ENCODE measurements at places on chromosomes 5 and 9.

GRCh38 chr5:2750026-2750757 is 1.3 kb downstream of the IRX2 start:
- DNase-seq, result no peak

- no peak for DNase-seq
Observed at GRCh38 chr5:76483881-76484280, 80.8 kb downstream of the IQGAP2 start.

GRCh38 chr9:382383-382782 is 167.7 kb downstream of the DOCK8 start:
- DNase-seq, result no peak

DNA sequence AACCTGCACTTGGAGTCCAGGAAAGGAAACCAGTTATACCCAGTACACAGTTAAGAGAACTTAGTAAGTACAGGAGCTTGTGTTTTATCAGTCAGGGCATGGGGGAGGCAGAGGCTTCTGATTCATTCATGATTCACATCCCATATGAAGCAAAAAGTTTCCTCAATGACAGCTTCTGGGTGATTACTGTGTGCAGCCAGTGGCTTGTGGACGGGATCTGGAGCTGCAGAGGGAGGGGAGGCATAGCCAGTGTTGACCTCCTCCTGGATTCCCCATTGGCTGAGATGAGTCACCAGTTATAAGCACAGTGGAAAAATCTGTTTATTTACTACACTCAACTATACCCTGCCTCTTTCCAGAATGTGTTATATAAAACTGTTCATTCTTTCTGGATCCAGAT is 17.7 kb downstream of the IL31RA start:
- no peak for DNase-seq

DNA sequence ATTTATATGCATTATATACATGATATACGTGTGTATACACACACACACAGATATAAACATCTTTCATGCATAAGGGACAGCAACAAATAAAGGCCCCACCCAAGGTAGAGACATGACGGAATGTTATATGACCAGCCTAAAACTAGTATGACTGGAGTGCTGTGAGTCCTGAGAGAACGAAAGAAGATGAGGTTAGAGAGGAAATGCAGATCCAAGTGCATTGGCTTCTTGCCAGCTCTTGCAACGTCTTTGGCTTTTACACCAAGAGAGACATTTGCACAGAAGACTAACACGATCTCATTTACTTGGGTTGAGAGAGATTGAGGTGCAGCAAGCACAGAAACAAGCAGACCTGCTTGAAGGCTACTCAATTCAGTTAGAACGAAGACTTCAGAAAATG is 23.0 kb downstream of the CDH10 start:
- DNase-seq, result no peak

DNA sequence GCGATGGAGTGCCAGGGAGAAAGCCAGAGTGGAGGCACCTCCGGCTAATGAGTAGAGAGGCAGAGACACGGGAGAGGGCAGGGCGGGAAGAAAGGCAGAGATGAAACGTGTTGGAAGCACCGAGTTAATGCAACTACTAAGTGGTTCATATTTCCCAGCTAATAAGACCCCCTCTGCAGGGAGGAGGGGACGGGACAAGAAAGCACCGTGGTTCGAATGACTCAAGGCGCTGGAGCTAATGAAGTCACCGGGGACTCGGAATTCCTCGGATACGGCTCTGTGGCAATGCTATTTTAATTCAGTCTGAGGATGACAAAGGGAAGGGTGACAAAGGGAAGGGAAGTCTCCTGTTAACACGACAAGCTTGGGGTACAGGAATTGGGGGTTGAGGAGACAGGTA is 54.5 kb upstream of the RAPGEF1 start:
- no peak for DNase-seq

DNA sequence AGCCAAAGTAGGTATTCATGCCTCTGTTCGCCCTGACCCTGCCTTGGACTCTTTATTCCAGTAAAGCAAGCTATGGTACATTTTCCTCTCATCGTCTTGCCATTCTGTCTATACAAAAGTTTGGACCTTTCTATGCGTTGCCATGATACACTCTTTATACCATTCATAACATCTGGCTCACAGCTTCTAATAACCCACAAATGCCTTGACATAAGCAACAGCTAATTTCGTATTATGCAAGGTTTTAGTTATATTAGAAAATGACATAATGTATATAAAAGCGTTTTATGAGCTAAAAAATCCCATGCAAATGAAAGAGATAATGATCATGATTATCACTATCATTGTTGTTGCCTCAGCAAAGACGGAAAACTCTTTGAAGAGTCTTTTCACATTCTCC is 265.7 kb downstream of the TMEM167A start:
- no peak for DNase-seq

- DNase-seq, result no peak
Observed at GRCh38 chr9:124300312-124300711, 42.6 kb downstream of the NEK6 start.

GRCh38 chr9:16417749-16418148 is 452.7 kb downstream of the BNC2 start:
- no peak for DNase-seq

GRCh38 chr5:101904736-101905135 is 391.3 kb downstream of the SLCO4C1 start:
- no peak for DNase-seq
